Effector memory CD8-positive, alpha-beta T cell (primary cell): ENCODE measurements at places on chromosomes 4 and X.
A peak's percentile ranks its signal among the peaks of the same experiment; 100 is the strongest.

GRCh38 chrX:96693407-96693806 is 8.8 kb downstream of the DIAPH2 start:
- no peak overlapping the region for H3K4me3 ChIP-seq
- no peak for DNase-seq
- no peak overlapping the region for H3K27ac ChIP-seq
- H3K36me3 ChIP-seq: peaks cover 2% of the 10 kb centered on the region

GRCh38 chrX:80812176-80812575 is 2.5 kb upstream of the BRWD3 start:
- no peak overlapping the region for H3K27ac ChIP-seq
- peaks cover 5% of the 10 kb centered on the region for H3K4me1 ChIP-seq
- H3K36me3 ChIP-seq: peaks cover 24% of the 10 kb centered on the region
- DNase-seq: peak; percentile 12
- H3K27me3 ChIP-seq: no peaks in the 10 kb centered on the region

DNA sequence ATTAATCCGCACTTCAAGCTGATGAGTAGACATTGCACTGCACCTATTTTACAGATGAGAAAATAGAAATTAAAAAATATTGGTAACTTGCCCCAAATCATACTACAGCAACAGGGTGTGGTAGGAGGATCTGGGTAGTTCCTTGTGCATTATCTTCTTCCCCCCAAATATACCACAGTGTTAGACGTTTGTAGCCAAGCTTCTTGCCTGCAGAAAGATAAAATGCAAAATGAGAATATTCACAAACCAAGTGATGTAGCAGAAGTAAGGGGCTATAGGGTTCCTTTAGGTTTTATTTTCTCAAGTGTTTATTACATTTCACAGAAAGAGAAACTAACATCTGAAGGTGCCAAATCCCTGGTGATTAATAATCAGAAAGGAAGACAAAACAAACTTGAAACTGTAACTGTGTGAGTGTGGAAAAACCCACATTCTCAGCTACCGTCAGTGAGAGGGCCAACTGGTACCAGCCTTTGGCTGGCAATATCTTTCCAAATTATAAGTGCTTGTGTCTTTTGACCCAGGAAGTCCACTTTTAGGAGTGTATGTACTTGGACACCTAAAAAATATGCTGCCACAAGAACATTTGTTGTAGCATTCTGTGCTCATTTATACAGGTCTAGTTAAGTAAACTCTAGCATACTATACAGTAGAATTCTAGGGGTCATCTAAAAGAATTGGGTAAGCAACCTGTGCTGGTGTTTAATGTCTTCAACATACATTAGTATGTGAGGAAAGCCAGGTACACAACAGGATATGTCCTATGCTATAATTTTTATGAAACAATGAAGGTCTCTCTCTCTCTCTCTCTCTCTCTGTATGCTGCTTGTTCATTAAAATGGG is 6.7 kb upstream of the CD38 start:
- no peak for DNase-seq
- no peak overlapping the region for H3K27ac ChIP-seq
- peaks cover 19% of the 10 kb centered on the region for H3K4me1 ChIP-seq
- no peaks in the 10 kb centered on the region for H3K27me3 ChIP-seq
- peaks cover 3% of the 10 kb centered on the region for H3K36me3 ChIP-seq

- H3K36me3 ChIP-seq: peaks cover 4% of the 10 kb centered on the region
- H3K27ac ChIP-seq: no peak overlapping the region
- H3K4me3 ChIP-seq: peak overlapping the region; percentile 0
Observed at GRCh38 chr4:54228056-54228527, 1.0 kb upstream of the PDGFRA start.

DNA sequence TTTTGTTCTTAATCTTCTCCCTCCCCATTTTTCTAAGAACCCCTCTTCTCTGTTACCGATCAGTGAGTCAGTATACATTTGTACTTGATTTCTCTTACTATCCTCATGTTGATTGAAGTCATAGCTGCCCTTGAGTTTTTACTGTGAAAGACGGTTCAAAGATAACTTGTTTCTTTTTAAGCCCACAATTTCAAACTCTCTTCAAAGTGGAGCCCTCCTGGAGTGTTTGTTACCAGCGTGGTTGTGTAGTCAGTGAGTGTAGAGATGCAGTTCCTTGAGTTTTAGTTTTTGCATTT is 7.9 kb downstream of the PPP1R3F start:
- peak overlapping the region; percentile 83 for H3K27ac ChIP-seq
- H3K4me3 ChIP-seq: no peak overlapping the region
- no peaks in the 10 kb centered on the region for H3K27me3 ChIP-seq
- peaks cover 15% of the 10 kb centered on the region for H3K36me3 ChIP-seq
- no peak for DNase-seq

GRCh38 chrX:106919932-106920452 is at the start of gene CLDN2:
Gene CLDN2, plus strand, starts transcription at chrX:106920402. Its CDS starts 7,827 bp downstream, at chrX:106928229.
- no peaks in the 10 kb centered on the region for H3K36me3 ChIP-seq
- DNase-seq: no peak
- H3K4me1 ChIP-seq: peaks cover 14% of the 10 kb centered on the region
- H3K27me3 ChIP-seq: peaks cover 11% of the 10 kb centered on the region
- no peak within 1 kb of the TSS for H3K4me3 ChIP-seq

GRCh38 chrX:154321594-154321993 is 26.0 kb downstream of the TKTL1 start:
- peaks cover 5% of the 10 kb centered on the region for H3K36me3 ChIP-seq
- peaks cover 27% of the 10 kb centered on the region for H3K4me1 ChIP-seq
- peak overlapping the region; percentile 46 for H3K27ac ChIP-seq
- no peak overlapping the region for H3K4me3 ChIP-seq

GRCh38 chr4:112765317-112765974 is 128.5 kb downstream of the LARP7 start:
- DNase-seq: no peak
- peaks cover 13% of the 10 kb centered on the region for H3K27me3 ChIP-seq
- H3K27ac ChIP-seq: no peak overlapping the region
- no peaks in the 10 kb centered on the region for H3K36me3 ChIP-seq

DNA sequence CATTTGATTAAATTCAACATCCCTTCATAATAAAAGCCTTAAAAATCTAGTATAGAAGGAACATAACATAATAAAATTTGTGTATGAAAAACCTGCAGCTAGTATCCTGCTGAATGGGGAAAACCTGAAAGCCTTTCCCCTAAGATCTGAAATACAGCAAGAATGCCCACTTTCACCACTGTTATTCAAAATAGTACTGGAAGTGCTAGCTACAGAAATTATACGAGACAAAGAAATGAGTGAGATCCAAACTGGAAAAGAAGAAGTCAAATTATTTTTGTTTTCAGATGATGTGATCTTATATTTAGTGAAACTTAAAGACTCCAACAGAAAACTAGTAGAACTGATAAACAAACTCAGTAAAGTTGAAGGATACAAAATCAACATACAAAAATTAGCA is 152.9 kb downstream of the RTL3 start:
- H3K36me3 ChIP-seq: no peaks in the 10 kb centered on the region
- no peaks in the 10 kb centered on the region for H3K4me1 ChIP-seq
- DNase-seq: no peak
- no peak overlapping the region for H3K27ac ChIP-seq
- H3K4me3 ChIP-seq: no peak overlapping the region

DNA sequence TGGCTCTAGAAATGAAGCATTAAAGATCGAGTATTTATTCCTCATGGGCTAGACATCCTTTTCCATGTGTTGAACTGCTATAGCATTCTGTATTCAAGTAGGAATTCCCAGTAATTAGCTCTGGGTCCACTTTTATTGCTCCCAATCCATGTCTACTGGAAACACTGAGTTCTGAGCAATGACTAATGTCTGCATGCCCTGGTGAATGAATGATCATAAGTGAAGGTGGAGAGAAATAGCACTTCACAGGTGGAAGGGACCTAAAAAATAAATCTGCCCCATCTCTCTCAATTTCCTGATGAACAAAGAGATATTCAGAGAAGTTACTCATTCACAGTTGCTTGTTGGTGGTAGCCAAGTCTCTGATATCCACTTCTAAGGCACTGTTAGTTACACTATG is 34.6 kb upstream of the CXCL8 start:
- H3K36me3 ChIP-seq: no peaks in the 10 kb centered on the region
- H3K27me3 ChIP-seq: no peaks in the 10 kb centered on the region
- H3K4me3 ChIP-seq: no peak overlapping the region
- no peak overlapping the region for H3K27ac ChIP-seq

GRCh38 chr4:101019313-101019712 is 328.0 kb downstream of the PPP3CA start:
- DNase-seq: no peak
- no peaks in the 10 kb centered on the region for H3K27me3 ChIP-seq
- H3K4me3 ChIP-seq: peak overlapping the region; percentile 56
- peaks cover 28% of the 10 kb centered on the region for H3K4me1 ChIP-seq
- H3K36me3 ChIP-seq: peaks cover 14% of the 10 kb centered on the region

DNA sequence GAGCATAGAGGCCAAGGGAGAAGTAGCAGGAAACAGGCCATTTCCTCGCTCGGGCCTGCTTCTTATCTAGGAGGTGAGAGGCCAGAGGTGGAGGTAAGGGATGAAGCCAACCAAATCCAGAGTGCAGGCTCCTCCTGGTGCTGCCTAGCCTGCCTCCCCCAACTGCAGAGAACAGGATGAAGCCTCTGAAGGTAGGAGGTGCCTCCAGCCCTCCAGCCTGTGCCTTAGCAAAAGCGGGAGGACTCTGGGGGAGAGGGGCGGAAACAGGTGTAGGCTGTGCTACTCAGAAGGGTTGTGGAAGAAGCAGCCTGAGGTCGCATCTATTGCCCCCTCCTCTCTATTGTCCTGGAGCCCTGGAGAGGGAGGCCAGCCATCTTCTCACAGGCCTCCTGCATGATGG is 2.9 kb upstream of the MTM1 start:
- no peak overlapping the region for H3K27ac ChIP-seq
- no peaks in the 10 kb centered on the region for H3K27me3 ChIP-seq
- H3K4me3 ChIP-seq: no peak overlapping the region
- no peak for DNase-seq

DNA sequence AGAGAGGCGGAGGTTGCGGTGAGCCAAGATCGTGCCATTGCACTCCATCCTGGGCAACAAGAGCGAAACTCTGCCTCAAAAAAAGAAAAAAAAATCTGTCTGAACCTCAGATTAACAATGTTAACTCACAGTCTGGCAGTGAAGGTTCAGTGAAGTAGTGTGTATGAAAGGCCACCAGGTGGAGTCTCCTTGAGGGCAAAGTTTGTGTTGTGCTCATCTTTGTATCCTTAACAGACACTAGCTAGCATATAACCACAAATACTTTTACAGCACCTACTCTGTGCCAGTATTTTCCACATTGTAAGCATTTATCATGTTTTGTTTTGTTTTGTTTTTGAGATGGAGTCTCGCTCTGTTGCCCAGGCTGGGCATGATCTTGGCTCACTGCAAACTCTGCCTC is 46.0 kb upstream of the MGST2 start:
- H3K4me1 ChIP-seq: no peaks in the 10 kb centered on the region
- peaks cover 19% of the 10 kb centered on the region for H3K27me3 ChIP-seq
- peaks cover 5% of the 10 kb centered on the region for H3K36me3 ChIP-seq

DNA sequence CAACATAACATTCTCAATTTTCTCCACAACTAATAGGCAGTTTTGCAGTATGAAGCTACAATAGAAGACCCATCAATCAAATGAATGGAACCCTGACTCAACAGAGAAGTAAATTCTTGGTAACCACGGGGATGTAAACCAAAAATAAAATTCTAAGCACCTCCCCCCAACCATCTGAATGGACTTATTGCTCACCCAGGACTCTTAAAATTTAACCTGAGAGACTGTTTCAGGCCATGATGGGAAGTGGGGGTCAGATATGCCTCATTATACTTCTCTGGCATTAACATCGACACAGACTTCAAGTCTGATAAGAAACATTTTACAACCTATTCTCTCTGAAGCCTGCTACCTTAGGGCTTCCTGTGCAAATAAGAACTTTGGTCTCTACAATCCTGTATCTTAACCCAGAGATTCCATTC is 620.9 kb downstream of the TLL1 start:
- H3K4me3 ChIP-seq: no peak overlapping the region
- H3K27me3 ChIP-seq: no peaks in the 10 kb centered on the region
- no peak for DNase-seq
- H3K27ac ChIP-seq: no peak overlapping the region
- no peaks in the 10 kb centered on the region for H3K36me3 ChIP-seq
- H3K4me1 ChIP-seq: no peaks in the 10 kb centered on the region

- H3K36me3 ChIP-seq: no peaks in the 10 kb centered on the region
- H3K4me1 ChIP-seq: no peaks in the 10 kb centered on the region
- no peak for DNase-seq
- H3K4me3 ChIP-seq: no peak overlapping the region
- no peak overlapping the region for H3K27ac ChIP-seq
- H3K27me3 ChIP-seq: no peaks in the 10 kb centered on the region
Observed at GRCh38 chr4:83905952-83906351, 370.0 kb downstream of the GPAT3 start.

DNA sequence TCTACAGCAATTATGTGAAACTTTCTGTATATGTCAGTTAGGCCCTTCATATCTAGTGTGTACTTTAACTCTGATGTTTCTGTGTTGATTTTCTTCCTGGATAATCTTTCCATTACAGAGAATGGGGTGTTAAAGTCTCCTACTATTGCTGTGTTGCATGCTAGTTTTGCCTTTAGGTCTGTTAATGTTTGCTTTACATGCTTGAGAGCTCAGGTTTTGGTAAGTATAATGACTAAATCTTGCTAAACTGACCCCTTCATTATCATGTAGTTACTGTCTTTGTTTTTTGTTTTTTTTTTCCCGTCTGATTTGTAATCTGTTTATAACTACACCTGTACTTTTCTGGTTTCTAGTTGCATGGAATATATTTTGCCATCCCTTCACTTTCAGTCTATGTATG is 63.6 kb upstream of the UGT2B15 start:
- H3K4me1 ChIP-seq: no peaks in the 10 kb centered on the region
- H3K27me3 ChIP-seq: no peaks in the 10 kb centered on the region
- no peak overlapping the region for H3K4me3 ChIP-seq

GRCh38 chr4:165879641-165880040 is 6.6 kb downstream of the TLL1 start:
- no peak overlapping the region for H3K27ac ChIP-seq
- H3K36me3 ChIP-seq: peaks cover 3% of the 10 kb centered on the region
- H3K4me3 ChIP-seq: no peak overlapping the region
- no peak for DNase-seq

- no peak for DNase-seq
- no peak overlapping the region for H3K4me3 ChIP-seq
- peaks cover 10% of the 10 kb centered on the region for H3K4me1 ChIP-seq
- H3K27ac ChIP-seq: no peak overlapping the region
- peaks cover 8% of the 10 kb centered on the region for H3K36me3 ChIP-seq
Observed at GRCh38 chr4:5572751-5573150, 135.6 kb downstream of the EVC2 start.

DNA sequence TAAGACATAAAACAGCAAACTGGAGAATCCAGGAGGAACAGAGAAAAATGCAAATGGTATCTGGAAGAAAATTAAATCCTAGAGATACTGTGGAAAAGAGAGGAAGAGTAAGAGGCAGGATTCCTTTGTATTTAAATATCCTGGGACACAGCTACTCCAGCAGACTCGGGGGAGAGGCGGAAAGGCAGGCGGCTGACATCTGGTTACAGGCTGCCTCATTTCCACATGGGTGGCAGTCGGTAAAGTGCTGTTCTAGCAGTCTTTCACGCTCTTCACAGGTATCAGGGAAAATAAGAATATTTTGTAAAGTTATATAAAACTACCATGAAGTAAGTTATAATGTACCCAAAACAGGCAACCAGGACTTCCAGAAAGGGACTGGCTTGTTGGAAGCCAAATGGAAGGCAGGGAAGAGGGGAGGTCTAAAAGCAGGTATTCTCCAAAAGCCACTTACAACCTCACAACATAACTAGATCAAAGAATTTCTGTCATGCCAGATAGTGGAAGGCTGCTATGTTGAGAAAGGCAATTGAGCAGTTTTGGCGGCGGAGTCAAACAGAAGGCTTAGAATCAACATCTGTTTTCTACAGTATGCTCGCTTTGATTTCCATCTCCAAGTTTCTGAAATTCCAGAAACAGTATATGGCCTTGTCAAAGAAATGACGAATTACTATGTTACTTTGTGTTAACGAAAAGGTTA is 1.3 kb upstream of the TIGD2 start:
- peaks cover 14% of the 10 kb centered on the region for H3K36me3 ChIP-seq
- no peak for DNase-seq
- peak overlapping the region; percentile 91 for H3K27ac ChIP-seq
- peak overlapping the region; percentile 85 for H3K4me3 ChIP-seq
- H3K27me3 ChIP-seq: peaks cover 36% of the 10 kb centered on the region
